D341Med (cell line): ENCODE measurements at places on chromosomes 5 and 9.

DNA sequence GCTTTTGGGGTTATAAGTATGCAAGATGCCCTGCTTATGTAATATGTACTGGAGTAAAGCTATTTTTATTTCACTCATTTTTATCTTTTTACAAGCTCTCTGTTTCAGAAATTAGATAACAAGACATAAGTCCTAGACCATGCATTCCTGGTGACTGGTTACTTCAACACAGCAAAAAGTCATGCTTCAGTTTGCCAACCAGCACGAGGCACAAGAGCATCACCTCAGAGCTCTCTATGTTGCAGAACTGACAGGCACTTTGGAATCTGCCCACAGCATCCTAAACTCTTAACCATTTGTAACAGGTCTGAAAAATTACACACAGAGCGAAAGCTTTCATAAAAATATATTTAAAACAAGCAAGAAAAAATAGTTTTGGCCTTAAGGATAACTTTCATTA lies 112.8 kb downstream of the MARCHF11 start:
- DNase-seq: no peak

DNA sequence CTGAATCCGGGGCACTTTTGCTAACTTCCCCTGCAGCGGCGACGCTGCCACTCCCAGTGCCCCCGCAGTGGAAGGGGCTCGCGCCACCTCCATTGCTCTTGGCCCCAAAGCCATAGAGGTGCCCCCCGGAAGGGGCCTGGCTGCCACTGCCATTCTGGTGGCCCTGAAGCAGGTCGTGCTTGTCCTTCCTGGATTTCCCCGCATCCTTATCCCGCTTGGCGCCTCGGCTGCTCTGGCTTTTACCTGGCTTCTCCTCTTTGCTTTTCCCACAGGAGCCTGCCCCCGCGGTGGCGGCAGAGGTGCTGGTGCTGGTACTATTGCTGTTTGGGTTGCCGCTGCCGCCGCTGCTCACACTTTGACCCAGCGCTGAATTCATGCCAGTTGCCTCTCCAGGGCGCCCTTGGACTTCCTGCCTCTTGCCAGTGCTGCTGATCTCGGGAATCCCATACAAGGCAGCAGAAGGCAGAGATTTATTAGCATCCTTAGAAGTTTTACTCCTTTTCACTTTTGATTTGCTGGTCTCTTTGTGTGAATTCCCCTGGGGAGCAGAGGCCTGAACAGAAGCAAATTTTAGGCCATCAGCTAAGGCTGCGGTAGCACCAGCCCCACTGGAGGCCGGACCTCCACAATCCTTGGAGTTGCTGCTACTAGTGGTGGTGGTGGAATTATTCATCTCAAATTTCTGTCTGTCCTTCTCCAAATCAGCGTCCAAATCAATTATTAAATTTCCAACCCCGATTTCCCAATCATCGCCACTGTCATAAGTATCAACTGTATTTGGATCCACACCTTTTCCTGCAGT lies 2.1 kb downstream of the ZNF608 start:
- no peak for DNase-seq

GRCh38 chr5:157369507-157369906 lies 90.5 kb upstream of the NIPAL4 start:
- no peak for DNase-seq

- DNase-seq: no peak
Measured at GRCh38 chr9:114790521-114790920, 15.3 kb downstream of the TNFSF15 start.

GRCh38 chr9:22773501-22774220 lies 327.0 kb downstream of the DMRTA1 start:
- DNase-seq: no peak

GRCh38 chr9:84898188-84898587 lies 228.7 kb downstream of the NTRK2 start:
- DNase-seq: no peak

DNA sequence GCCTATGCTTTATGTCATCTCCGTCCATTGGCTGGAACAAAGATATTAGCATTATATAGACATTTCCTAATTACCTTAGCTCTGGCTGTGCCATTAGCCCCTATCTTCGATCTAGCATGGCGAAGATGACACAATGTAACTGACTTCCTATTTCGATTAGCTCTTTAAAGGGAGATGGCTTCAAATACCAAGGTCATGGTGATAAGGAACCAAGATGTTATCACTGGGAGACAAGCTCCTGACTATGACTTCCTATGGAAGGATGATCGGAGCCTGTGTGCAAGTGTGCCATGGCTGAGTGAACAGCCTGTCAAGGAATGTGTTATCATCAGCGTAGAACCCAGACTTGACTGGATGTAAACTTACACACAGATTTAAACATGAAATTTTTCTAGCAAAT lies 602.1 kb downstream of the PSAT1 start:
- no peak for DNase-seq
